NCI-H1092 (cell line): ENCODE measurements at places on chromosomes 2 and 18.

GRCh38 chr18:5318061-5318700, 22.7 kb upstream of the ZBTB14 start:
- no peak for DNase-seq

GRCh38 chr18:62324917-62325805, at the start of gene TNFRSF11A:
Gene TNFRSF11A (plus strand): TSS chr18:62325310. CDS start chr18:62325353, 43 bp downstream.
- DNase-seq: peak; percentile 28

- DNase-seq: no peak
Measured at GRCh38 chr18:12312976-12313375, 4.9 kb downstream of the TUBB6 start.

- DNase-seq: no peak
Measured at GRCh38 chr2:38440655-38441054, 63.6 kb upstream of the ATL2 start.

DNA sequence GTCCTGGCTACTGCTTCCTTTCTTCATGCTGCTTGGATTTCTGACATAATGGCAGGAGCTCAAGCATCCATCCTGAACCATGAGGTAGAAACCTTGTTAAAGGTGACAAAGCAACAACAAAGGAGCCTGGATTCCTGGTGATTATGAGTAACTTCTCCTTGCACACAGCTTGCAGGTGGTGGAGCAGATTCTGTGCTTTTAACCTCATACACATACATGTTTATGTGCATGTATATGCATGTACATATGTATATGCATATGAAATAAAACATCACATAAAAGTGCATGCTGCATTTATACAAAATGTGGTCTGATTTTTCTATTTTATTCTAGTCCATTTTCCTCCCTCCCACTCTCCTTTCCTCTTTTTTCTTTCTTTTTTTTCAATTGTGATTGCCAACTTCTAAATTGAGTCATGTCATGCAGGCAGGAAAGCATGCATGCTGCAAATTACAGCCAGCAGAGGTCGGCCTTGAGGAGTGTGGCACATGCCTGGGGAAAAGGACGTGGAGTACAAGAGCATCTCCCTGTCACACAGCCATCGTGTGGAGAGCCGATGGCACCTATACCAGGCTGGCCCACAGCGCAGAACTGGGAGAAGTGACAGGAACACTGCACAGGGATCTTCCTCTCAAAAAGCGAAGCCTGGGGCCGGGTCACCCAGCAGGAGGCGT, 17.9 kb downstream of the LCT start:
- no peak for DNase-seq

DNA sequence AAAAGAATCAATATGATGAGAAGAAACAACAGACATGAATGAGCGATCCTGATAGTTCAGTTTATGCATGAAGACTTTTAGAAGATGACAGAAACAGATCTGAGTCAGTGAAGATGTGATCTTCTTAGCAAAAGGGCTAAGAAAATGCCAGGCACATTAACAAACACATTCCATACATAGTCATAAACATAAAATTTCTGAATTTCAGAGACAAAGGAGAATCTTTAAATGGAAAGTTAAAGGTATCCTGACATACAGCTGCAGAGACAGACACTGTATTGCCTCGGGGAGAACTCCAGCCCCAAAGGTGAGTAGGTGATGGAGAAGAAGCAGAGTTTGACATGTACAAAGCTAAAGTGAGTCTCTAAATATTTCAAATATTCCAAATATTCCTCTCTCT, 40.6 kb upstream of the FN1 start:
- no peak for DNase-seq

GRCh38 chr2:240646900-240647502, 21.7 kb downstream of the GPR35 start:
- no peak for DNase-seq

DNA sequence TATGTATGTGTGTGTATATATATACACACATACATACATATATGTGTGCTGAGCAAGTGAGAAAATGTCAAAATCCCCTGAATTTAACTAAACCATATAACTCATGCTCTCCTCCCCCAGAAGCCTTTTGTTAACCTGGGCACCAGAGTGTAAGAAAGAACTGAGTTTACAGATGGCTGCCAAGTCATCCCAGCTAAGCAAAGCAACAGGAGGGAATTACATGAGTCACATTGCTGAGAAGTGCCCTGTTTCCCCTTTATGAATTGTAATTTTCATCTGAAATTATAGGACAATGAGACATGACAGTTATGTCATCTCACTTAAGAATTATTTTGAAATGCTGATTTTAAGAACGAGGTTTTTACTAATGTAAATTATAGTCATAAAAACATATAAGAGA, 29.9 kb downstream of the SCN7A start:
- no peak for DNase-seq

DNA sequence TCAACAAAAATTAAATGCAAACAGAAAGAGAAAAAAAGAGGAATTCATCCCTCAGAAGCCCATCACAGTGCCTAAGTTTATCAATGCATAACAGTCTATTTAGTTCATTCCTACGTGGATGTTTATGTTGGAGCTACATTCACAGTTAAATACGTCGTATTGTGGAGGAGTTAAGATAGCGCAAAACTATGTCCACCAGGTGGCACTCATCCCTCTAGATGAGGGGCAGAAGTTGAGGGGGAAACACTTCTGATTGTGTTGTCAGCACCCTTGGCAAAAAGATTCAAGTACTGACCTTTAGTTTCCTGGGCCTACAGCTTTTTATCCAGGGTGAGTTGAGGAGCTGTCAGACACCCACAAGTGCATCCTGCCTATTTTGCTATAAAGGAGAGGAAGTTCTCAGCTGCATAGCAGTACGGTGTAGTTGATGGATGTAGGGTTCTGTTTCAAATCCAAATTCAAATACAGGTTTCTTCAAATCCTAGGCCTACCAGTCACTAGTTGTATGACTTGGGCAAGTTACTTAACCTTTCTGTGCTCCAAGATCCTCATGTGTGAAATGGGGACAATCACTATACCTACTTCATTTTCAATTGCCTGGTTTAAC, 26.8 kb upstream of the MYO1B start:
- peak; percentile 51 for DNase-seq

DNA sequence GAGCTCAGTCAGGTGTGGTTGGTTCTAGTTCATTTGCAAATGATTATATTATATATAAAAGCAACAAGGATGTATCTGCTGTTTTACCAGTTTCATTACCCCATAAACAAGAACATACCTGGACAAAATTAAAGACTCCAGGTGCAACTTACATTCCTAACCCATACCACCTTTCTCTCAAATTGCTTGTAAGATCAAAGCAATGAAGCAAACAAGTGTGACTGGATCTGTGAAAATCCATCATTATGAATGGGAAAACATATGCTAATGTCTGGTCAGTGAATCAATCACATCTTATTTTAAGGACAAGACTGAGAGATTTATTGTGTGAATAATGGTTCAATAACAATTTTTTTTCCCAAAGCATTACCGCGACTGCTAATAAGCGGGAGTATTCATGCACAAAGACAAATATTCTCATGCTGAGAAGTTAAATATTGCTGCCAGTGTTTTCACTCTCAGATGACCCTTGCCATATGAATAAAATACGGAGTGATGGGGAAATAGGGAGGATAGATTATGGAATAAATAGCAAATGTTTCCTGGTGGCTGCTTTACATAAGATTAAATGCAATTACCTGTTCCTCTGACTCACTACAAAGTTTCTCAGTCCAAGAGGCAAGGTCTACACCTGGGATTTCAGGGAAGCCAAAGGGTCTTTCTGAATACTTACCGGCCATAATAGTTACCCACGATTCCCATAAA, 59.3 kb downstream of the WDR75 start:
- no peak for DNase-seq

DNA sequence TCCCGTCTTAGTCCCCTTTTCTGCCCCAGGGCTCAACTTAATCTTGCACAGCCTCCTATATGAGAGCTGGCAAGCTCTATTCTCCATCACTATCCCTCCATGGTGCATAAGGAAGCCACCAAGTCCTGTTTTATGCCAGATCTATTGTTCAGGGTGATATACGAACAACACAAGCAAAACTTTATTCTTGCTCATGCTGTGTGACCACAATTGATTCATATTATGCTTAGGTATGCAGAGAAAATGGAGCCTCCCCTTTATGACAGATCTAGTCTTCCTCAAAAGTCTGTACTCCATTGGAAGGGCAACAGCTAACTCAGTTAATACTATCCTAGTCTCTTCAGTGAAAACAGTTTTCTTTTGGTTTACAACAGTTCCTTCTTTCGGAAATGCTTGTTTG, 94.0 kb upstream of the STON1 start:
- no peak for DNase-seq

GRCh38 chr2:218985021-218985324, at the start of gene FEV:
Gene FEV (minus strand): TSS chr2:218985184. CDS start chr2:218985075, 109 bp downstream.
- no peak for DNase-seq

DNA sequence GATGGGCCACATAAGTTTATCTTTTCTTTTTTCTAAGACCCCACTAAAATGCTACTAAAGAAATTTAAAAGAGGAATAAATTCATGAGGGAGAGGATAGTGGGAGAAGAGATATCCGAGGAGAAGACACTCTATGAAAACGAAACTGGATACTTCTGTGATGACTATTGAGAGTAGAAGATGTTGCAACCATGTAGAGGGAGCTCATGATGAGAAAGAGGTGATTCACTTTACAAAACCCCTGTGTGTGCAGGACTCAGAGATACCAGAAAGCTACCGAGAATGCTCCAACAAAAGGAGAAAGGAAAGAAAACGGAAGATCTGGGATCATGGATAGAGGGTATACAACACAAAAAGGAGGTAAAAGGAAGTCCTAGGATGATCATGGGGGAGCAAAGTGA, 34.9 kb downstream of the SLC38A11 start:
- no peak for DNase-seq

DNA sequence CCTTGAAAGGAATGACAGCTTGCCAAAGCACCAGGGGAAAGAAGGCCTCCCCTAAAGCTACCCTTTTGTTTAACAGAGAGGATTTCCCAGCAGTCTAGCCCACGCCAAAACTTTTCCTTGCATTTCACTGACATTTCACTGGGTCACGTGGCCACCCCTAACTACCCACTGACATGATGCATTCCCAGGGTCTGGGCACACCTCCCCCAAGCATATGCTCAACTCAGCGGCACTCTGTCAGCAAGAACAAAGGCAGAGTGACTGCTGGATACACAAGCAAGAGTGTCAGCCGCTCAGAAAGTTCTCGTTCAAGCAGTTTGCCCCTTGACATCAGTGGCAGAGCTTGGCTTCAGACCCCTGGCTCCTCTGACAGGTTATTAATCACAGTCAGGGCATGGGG, 34.2 kb upstream of the MARCO start:
- no peak for DNase-seq

DNA sequence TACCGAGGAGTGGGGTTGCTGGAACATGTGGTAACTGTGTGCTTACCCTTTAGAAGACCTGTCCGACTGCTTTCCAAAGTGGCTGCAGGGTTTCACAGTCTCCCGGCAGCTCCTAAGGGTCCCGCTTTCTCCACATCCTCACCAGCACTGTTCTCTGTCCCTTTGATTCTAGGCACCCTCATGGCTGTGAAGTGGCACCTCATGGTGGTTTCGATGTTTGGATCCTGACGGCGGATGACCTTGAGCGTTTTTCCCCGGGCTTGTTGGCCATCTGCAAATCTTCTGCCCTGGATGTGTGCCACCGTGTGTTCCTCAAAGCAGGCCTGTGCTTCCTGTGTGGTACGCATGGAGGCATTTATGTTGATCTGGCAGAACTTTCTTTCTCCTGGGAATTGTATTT, 292.5 kb upstream of the HDAC4 start:
- no peak for DNase-seq

DNA sequence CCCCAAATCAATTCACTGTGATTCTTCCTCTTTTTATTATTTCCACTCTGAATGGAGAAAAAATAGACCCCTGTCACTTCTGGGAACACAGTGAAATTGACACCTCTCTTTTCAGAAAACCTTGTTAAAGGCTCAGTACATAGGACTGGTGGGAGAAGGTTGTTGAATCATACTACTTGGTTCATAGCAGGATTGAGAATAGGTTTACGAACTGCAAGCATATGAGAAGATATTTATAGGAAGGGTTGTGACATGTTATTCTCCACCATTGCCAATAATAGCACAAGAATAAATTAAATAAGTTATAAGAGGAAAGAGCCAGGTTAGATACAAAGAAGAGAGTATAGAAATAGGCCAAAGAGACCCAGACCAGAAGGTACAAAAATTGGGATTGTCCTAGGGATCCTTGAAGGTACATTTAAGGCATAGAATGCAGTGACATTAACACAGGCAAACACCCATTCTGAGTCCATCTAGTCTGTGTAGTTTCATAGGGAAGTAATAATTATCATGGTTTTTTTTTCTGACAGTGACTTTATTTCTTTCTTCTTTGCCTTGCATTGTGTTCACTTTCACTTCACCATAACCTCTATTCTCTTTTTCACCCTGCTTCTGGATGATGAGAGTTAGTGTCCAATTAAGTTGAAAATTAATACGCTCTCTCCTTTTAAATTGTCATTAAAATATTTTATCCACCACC, 21.8 kb upstream of the SERPINE2 start:
- DNase-seq: no peak

GRCh38 chr2:238091436-238092060, 8.6 kb upstream of the ESPNL start:
- DNase-seq: no peak

DNA sequence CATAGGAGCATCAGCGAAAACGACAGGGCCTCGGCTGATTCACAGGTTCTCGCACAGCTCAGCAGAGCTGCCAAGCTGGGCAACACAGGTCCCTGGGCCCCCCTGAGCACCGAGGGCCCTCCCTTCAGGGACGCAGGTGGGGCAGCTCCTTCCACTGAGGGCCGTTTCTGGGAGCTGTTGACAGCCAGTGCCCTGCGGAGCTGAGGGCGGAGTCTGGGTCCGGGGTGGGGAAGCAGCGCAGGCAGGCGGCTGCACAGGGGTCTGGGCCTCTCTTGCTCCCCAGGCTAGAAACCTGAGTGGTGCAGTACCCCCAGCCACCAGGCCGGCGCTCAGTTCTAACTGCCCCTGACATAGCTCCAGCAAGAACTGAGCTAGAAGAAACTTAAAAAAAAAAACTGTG, 65.7 kb downstream of the PXDN start:
- no peak for DNase-seq

GRCh38 chr2:26859622-26860021, 11.7 kb downstream of the DPYSL5 start:
- no peak for DNase-seq
